ENCODE measurements at places on chromosomes 12 and 14. TPM values are rescaled to one million over a fixed set of nuclear protein-coding genes. Genes with fewer than 3 reads are reported as not detected.

DNA sequence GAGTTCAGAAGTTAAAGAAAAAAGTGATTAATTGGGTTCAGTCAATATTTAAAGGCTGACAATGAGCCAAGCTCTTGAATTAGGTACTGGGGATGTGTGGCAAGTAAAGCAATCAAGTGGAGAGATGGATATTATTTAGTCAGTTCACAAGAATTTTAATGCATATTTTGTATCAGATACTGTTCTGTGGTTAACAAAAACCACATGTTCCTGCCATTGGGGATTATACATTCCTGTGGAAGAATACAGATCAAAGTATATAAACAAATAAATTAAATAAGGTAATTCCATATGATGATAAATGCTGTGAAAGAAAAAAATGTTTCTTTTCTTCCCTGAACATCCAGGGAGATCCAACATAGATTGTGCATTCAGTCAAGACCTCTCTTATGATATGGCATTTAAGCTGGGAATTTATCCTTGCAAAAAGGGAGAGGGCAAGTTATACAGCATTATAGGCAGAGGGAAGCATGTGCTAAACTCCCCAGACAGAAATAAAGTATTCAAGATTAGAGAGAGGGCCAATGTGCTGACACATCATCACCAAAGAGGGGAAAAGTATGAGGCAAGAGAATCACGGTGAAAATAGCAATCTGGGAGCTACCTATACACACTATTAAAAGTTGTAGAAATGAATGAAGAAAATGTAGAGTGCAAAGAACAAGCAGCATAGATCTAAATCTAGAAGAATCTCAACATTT, 17.6 kb upstream of the A2M start:
- no peak for DNase-seq

DNA sequence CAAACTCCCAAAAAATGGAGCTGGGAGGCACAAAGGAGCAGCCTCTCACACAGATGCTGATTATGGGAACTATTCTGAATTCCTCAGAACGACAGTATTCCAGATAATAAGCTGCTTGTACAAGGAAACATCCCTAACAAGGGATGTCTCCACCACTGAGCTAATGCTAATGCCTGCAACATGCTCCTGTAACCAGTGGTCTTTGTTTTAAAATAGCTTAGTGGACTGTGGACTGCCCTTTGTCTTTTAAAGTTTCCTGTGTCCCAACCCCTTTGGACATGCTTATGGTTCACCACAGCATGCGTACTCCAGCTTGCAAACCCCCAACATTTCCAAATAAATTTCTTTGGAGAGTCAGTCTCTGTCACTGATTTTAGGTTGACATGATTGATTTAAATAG, 16.4 kb upstream of the PITPNM2 start:
- no peak for DNase-seq

Gene TAS2R9
- 1.8 TPM for total RNA-seq

- DNase-seq: peak; percentile 10
Measured at GRCh38 chr12:79925492-79925891, 9.4 kb downstream of the PPP1R12A start.

- DNase-seq: no peak
Measured at GRCh38 chr12:24605466-24605865, 343.4 kb downstream of the BCAT1 start.

Gene RASAL1
- total RNA-seq: 0.33 TPM

- no peak for DNase-seq
Measured at GRCh38 chr14:53491884-53492277, 338.8 kb upstream of the DDHD1 start.

Gene CACNA2D4
- total RNA-seq: 0.70 TPM

DNA sequence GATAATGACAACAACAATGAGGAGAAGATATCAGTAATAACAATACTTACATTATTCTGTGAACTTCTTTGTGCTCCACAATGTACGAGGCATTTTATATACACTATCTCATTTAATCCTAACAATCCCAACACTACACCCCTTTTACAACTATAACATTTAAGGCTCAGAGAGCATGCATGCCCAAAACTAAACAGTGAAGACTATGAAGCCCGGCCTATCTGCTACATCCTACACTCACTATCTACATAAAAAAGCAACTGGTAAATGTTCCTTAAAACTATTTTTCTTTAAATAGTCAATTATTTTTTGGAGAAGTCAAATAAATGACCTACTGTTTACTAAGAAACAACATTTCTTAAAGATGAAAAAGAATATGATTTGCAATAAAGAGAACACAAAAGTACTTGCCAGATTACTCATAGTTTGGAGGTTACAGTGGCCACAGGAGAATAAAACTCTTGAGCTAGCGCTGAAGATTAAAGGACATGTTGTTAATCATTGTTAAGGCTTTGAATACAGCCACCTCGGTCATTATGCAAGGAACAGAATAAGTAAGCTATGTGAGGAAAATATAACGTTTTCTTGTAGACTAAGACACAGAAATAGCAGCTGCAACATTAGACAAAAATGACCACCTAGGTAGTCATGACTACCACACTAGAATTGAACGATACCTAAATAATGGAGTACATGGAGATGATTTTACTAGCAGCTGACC, 56.7 kb downstream of the EPS8 start:
- DNase-seq: no peak

DNA sequence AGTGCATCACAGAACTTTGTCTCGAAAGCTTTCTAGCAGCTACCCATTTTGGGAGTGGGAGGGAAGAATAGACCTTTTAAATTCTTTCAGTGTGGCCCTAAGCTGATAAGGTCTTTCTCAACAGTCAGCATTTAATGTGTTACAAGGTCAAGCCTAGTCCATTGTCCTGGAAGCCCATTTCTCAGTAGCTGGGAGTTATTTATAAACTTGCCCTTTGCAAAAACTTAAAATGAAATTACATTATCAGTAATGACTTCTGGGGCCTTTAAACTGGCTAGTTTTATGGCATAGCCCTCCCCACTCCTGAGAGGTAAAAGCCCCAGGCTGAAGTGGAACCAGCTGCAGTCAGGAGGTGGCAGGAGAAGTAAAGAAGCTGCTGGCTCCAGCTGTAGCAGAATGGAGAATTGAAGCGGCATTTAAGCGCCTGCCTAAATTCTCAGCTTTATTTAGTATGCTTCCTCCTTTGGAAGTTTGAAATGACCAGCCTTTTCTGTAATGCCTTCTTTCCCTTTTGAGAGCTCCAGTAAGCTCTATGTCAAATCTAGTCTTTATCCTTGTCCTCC, 12.4 kb downstream of the COPZ1 start:
- DNase-seq: peak; percentile 61

DNA sequence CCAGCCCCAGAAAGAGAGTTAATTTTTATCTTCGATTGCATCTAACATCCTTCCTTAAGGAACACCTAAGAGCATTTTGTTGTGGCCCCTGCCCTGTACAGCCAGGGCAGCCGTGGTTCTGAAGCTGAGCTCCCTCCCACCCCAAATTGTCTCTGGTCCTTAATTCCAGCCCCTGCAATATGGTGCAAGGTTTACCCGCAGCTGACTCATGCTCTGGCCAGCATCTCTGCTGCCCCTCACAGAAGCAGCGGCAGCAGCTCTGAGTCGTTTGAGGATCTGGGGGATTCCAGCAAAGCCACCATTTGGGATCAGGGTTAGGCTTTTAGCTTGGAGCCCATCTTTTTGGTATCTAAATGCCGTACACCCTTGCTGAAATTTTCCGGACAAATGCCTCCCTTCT, 3.3 kb downstream of the DLK1 start:
- DNase-seq: no peak

Data from cardiac muscle cell (in vitro differentiated cells and primary cell).